Stimulated activated CD4-positive, alpha-beta T cell treated with anti-CD3 and anti-CD28 coated beads, Interleukin-1b, Interleukin-23, amount 100 ng/mL, for 1 hour (primary cell): ENCODE measurements at places on chromosomes 16 and 17.
A peak's percentile ranks its signal among the peaks of the same experiment; 100 is the strongest.

DNA sequence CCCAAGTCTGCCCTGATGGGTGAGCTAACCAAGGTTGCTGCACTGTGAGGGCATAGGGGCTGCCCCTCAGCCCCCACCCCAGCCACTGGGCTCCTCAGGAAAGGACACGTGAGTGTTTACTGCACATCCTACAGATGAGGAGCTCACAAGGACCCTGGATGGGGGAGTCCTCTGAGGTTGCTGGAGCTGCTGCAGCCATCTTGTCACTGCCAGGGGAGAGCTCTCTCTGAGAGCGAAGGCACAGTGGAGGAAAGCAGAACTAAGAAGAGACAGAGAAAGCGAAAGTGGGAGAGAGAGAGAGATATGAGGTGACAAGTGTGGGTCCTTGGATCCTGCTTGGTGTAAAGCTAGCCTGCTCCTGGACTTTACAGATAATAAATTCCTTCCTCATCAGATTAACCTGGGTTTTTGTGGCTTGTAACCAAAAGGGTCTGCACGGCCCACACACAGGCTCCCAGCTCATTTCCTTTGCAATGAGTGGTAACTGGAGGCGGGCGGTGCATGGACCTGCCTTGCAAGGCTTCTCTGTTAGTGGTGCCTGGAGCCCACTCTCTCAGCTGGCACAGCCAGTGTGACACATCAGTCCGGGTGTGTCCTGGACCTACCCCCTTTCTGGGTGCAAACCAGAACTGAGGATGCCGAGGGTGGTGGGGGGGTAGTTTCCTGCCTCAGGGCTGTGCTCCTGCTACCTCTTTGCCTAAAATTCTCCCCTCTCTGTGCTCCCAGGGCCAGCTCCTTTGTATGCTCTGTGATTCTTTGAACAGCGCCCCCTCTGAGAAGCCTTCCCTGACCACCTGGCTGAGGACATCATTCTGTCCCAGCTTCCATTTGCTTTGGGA is 14.2 kb downstream of the SNX20 start:
- no peak for DNase-seq

DNA sequence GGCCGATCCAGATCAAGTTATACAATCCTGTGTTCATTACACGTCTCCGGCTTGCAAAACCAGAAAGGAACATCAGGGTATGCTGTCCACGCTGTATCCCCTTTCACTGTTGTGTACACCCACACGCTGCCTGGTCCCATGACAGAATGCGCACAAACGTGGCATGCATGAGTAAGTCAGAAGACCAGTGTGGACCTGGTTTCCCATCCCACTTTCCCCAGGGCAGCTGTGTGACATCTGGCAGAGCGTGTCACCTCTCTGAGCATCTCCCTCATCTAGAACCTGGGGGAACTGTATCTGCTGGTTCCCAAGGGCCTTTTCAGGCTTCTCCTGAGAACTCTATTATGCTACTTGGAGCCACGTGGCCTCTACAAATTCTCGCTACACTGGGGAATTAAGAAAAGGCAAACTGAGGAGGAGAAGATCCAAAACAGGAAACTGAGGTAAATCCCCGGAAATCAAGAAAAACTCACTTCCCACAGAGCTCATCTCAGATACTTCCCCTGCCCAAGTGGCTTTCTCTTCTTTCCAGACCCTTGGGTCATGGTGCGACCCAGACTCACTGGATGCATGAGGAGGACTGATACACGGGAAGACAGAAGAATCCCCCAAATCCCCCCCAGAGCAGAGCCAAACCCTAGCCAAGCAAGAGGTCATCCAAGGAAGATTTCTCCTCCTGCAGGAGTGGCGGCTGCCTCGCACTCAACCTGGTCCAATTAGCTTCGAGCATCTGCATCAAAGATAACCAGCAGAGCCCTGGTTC is 139.3 kb downstream of the GAS7 start:
- DNase-seq: no peak

- no peak for DNase-seq
Measured at GRCh38 chr17:1931844-1932579, 93.1 kb downstream of the RTN4RL1 start.

- no peak for DNase-seq
Measured at GRCh38 chr16:23924128-23924527, 88.3 kb downstream of the PRKCB start.

DNA sequence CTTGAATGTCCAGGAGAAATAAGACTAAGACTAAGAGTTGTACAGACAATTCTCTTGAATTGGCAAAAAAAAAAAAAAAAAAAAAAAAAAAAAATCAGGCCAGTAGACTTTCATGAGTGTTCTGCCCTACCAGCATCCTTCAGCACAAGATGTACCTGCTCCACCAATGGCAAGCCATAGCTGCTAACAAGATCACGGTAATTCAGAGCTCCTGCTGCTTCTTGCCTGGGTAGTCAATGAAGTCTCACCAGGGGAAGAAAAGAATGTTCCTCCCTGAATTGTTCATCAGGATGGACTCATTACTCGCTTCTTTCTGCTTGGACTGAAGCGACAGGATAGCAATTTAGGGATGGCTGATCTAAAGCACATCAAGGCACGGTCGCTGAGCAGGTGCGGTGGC is 31.1 kb upstream of the APOH start:
- DNase-seq: no peak

DNA sequence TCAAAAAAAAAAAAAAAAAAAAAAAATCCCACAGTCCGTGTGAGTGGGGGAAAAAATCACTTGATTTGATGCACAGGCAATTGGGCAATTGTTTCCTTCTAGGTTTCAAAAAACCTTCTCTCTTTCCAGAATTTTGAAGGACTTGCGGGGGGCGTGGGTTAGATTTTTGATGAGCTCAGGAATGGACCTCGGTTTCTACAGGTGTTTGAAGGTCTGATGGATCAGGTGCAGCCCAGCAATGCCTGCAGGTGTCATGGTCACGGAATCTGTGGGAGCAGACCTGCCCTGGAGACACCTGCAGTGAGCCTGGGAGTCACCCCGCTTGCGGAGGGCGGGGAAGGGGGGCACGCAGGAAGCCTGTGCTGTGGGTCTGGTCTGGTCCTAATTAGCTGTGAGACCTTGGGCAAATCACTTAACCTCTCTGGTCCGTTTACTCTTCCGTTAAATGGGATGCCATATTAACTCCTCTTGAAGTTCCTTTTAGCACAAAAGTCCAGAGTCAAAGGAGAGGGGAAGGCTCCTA is 174.2 kb downstream of the IRF8 start:
- DNase-seq: no peak

GRCh38 chr16:17567455-17567854 is 96.7 kb upstream of the XYLT1 start:
- DNase-seq: no peak

DNA sequence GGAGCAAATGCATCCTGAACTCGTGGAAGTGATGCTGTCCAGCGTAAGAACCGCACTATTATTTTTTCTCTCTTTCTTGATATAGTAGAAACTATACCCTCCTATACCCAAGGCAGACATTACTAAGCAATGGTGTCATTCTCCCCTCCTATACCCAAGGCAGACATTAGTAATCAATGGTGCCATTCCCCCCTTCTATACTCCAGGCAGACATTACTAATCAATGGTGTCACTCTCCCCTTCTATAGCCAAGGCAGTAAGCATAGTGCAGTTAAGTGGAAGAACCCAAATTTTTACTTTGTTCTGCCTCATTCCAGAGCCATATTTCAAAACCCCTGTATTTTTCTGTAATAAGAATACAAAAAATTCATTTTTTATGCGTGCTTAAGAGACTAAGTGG is 506.2 kb upstream of the EEF2KMT start:
- DNase-seq: no peak

GRCh38 chr17:27994586-27994985 is 47.9 kb upstream of the NLK start:
- DNase-seq: no peak

DNA sequence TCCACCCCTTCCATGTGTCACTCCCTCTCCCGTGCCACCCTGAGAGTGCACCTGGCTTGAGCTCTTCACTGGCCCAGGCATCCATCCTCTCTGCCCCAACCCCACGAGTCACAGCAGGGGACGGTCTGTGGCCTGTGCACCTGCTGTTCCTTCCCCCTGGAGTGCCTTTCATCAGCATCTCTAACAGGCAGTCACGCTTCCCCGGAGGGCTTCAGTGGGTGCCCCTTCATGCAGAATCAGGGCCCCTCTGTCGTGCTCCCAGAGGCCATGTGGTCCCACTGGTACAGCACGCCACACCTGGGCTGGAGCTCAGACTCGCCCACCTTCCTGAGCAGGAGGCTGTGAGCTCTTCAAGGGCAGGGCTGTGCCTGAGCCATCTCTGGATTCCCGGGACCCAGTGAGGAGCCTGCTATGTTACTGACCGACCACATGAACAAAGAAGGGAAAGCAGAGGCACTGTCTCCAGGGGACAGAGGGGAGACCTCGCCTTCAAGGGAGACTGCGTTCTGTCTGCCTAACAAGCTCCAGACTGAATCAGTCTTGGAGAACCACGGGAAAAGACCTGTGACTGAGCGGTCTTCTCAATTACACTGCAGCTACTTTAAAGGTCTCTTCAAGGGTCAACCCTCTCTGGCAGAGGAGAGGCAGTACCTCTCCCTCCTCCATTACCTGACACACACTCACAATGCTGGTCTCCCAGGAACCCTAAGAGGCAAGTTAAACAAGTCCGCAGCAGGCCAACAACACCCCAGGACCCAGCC is 78.8 kb upstream of the DOC2B start:
- no peak for DNase-seq

DNA sequence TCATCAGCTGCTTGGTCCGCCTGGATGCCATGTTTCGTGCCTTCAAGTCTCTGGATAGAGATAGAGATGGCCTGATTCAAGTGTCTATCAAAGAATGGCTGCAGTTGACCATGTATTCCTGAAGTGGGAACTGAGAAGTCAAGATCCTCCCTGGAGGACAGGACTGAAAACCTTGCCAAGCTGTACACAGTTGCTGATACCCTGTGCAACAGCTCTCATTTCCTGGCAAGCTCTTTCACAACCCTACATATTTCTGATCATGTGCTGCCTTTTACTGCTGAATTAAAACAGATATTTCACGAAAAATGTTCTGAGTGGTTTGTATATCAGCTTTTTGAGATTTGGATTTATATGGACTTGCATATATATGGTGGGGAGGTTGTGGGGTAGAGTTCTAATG is 898 bp downstream of the CAPNS2 start:
- DNase-seq: no peak

GRCh38 chr17:78374631-78375274 is 3.7 kb upstream of the PGS1 start:
- no peak for DNase-seq

DNA sequence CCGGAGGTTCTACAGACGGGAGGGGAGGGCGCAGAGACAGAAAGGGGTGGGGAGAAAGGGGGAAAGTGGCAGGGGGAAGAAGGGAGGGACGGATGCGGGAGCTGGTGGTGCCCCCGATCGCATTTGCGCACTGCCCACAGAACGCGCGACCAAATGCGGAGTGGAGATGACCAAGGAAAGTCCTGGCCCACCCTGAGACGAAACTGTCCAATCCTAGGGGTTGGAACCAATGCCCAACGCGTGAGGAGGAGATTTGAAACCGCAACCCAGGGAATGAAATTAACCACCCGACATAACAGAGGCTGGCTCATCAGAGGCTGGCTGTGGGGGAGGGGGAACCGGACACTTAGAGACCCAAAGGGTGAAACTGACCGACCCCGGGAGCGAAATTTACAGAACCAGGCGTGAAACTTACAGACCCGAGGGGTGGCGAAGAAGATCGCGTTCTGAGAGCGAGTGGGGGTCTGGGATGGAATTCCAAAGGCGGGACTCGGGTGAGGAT is 1.4 kb downstream of the HES7 start:
- DNase-seq: no peak

DNA sequence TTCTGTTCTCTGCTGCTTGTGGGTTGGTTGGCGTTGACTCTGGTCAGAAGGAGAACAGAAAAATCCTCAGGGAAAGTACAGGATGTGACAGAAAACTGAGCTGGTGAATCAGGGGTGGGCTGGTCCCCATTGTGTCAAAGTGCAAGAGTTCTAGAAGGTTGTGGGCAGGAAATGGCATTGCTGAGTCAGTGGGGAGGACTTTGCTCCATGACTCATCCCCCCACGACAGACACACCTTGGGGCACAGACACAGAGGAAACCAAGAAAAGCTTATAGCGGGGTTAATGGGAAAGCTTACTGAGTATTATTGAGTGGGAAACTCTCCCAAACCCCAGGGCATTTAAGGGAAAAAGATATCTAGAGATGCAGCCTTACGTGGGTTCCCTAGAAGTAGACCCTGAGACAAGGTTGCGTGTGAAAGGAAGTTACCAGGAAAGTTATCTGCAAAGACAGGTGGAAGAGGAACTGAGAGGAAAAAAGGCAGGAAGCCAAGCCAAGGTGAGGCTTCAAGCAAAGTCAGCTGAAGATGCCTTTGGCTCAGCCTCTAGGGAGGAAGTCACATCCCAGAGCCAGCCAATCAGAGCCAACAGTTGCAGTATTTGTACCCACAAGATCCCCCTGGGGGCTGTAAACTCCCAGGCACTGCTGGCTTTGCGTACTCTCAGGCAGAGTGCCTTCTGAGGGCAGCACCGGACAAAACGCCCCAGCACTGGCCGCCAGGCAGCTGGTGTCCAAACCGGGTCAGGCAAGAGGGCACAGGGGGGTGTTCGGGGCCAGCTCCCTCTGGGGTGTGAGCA is 86.4 kb downstream of the FOXL1 start:
- peak; percentile 13 for DNase-seq

- DNase-seq: no peak
Measured at GRCh38 chr17:17587614-17588337, 3.7 kb downstream of the PEMT start.
